ENCODE measurements at places on chromosomes 3 and 15.

GRCh38 chr3:11001020-11001657, 8.6 kb downstream of the SLC6A1 start:
- DNase-seq = no peak

GRCh38 chr15:31175484-31175883, 74.0 kb upstream of the TRPM1 start:
- DNase-seq = no peak

DNA sequence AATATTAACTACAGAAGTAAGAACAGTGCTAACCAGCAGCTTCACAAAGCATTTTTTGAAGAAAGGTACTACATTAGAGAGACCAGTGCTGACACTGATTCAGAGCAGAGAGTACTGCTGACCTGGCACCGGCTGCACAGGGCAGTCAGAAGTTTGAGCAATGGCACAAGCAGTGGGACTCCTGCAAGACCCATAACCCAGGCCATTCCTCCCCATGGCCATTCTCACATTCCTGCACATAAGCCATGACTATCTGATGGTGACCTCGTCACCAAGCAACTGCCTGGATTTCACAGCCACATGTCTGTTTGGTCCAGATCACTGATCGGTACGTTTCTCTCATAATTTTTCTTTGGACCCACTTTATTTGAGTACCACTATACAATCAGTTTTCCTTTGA, 88.7 kb downstream of the GPR156 start:
- no peak for DNase-seq

DNA sequence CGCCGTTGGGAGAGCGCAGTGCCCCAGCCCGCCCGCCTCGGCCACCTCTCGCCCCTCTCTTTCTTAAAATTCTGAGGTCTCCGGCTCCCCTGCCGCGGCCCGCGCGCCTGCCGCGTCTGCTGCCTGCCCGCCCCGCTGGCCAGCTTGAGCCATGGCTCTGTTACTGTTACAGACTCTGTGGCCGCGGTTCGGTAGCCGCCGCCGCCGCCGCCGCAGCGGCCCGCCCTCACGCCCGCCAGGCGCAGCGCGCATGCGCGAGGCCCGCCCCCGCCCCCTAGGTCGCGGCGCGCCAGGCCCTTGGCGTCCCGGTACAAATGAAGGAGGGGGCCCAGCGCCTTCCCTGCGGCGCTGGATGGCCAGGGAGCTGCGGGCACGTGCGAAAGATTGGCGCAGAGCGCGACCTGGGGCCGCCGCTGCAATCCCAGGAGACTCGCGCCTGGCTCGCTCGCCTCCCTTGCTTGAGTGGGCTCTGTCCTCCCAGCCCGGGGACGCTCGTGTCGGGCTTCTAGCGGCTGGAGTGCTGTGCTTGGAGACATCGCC, at the start of gene ONECUT1:
Gene ONECUT1, minus strand, starts transcription at position 168 of the 540 bp plus-strand sequence. CDS start 452 bp downstream, outside the sequence.
- no peak for DNase-seq

GRCh38 chr15:33963831-33964664, 4.2 kb upstream of the CHRM5 start:
- no peak for DNase-seq

DNA sequence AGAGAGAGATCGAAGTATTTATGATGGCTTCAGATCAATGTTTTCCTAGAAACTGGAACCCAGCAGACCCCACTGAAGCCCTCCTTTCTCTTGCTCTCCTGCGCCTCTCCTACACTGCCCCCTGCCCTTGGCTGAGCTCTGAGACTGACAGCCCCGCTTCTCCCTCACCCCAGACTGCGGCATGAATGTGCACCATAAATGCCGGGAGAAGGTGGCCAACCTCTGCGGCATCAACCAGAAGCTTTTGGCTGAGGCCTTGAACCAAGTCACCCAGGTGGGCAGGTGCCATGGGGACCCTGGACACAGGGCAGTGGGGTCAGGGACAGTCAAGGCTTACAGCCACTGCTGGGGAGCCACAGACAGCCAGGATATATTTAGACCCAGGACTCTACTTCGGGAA, 23.7 kb downstream of the PRKCD start:
- DNase-seq = no peak

- DNase-seq = no peak
Measured at GRCh38 chr15:50886139-50886467, 22.4 kb upstream of the AP4E1 start.

GRCh38 chr15:42267286-42267685, 5.7 kb upstream of the GANC start:
- DNase-seq = no peak
